Suppressor macrophage treated with lipopolysaccharide for 1 hour (primary cell): ENCODE measurements at places on chromosomes 7 and 10.

DNA sequence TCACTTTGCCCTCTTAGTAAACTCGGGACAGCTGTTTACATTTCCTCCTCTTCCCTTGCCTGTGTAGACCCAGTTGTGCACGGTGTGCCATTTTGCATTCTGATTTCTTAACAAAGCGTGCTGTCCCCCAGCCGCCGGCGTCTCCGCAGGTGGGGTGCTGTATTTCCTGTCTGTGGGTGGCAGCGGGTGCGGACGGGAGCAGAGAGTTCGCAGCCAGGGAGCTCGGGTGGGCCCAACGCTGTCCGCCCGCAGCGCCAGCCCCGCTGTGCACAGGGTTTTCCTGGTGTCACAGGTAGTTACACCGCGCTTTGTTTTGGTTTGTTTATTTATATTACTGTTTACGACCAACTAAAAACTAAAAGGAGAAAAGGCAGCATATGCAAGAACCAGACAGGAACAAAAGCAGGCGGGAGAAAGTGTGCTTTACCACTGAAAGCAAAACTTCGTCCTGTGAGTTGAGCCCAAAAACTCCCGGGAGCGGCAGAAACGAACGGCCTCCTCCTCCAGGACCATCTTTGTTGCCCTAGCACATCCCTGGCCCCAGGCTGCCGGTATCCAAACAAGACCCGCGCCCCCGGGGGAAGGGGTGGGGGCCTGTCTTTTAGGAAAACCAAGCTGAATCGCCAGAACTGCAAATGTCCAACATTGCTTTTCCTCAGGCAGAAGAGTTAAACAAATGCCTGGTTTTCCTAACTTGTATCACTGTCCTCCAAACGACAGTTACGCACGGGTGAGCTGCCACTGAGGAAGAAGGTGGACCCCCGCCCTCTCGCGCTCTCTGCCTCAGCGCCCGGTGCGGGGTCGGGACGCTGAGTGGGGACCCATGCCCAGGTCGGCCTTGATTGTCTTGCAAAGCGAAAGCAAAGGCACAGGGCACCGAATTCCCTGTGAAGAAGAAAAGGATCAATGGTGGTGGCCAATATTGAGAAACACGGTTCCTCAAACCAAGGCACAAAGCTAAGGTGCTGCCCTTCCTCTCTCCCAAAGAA lies 45.9 kb upstream of the DRGX start:
- no peak for DNase-seq

- peak; percentile 83 for DNase-seq
Observed at GRCh38 chr7:127392182-127392565, 334 bp downstream of the ZNF800 start.

DNA sequence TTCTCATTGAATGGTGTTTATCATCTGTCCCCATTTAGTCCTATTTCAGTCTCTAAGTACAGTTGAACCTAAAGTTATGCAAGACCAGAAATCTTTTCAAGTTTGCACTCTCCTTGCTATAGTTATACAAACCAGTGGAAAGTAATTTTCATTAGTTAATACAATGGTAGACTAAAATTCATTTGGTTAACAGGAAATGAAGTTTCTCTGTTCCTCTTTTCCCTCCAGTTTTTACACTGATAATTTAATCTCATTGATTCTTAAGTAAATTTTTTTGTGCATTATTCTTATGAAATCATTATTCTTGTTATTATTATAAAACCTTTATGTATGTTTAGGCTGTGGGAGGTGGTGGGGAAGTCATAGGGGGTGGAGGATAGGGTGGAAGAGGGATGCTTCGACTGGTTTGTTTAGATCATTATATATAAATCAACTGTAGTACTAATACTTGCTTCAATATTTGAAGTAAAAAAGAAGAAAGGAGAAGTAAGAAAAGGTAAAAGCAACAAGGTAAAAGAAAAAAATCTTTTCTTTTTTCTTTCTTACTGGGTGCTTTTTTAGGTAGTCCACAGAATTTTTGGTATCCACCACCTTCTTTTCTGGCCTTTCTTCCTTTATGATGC lies 104.1 kb downstream of the GPR85 start:
- no peak for DNase-seq

DNA sequence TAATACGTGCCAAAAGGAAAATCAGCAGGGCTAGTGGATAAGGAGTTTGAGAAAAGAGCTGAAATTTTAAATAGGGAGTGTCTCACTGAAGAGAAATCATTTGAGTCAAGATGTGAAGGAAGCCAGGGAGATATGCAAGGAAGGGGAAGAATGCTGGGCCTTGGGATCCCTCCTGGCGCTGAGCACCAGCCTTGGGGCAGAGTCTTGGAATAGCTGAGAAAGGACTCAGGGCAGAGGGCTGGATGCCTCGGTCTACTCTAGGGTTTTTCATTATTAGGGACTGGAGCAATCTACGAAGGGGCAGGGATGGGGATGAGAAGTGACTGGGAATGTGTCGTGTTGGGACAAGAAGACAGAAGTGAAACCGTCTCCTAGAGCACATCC lies 484 bp downstream of the ZWINT start:
- no peak for DNase-seq

DNA sequence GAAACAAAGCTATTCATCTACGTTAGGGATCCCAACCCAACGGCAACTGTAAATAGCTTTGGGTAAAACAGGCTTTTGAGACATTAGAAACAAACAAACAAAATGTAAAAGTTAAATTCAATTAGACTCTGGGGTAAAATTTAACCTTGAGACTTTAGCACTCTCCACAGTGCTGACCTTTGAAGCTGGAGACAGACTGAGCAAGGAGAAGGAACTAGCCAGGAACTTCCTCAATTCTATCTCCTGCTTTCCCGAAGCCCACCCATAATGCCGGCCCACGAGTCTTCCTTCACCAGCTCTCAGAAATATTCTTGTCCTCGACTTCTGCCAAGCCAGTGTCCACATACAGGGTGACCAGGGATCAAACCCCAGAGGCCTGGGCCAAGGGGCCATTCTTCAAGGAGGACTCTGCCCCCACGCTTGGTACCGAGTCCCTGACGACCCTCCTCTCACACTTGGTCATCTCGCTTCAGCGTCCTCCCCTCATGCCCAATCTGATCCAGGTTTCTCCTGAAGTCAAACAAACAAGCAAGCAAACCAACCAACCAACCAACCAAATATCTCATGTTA lies 114.1 kb downstream of the HIPK2 start:
- DNase-seq = peak; percentile 26

DNA sequence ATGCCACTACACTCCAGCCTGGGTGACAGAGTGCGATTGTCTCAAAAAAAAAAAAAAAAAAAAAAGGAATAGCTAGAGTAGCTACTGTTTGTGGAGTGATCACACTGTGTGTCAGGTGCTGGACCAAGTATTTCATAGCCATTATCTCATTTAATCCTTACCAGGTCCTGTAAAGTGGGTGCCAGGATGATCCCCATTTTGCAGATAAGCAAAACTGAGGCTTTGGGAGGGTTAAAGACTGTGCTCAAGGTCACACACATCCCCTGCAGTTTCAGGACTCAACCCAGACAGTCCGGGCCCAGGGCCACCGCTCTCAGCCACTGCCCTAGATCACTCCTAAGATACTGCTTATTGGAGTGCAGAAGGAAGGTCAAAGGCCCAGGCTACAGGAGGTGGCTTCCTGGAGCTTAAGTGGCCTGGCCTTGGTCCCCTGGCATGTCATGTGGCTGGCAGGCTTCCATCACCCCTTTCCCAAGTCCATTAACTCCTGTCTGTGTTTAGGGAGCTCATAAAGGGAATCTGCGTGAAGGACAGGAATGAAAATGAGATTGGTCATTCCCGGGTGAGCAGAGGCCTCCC lies 12.4 kb upstream of the WBP1L start:
- no peak for DNase-seq

DNA sequence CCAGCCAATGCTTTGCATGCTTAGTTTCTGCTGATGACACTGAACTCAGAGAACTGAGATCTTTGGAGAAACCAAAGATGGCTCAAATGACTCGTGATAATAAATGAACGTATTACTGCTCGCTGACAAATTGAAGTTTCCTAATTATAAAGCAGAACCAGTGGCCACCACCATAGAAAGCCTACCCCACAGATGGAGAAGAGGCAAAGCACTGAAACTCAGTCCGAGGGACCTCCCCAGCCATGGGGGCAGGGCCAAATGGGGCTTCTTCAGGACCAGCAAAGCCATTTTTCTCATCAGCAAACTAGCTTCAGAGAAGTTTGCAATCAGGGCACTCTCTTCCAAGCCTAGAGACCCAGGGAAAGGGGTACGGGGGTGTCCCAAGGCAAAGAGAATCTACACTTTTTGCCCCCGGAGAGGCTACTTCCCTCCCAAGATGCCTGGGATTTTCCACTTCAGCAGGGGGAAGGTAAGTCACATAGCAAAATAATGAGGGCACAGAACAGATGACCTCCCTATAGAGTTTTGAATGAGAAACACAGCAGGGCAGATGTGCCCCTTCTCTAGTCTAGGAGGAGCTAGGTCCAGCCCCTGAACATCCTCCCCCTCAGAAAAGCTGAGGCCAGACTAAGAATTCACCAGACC lies 4.3 kb upstream of the IL6 start:
- DNase-seq = peak; percentile 90

GRCh38 chr7:129222064-129222463 lies 2.8 kb upstream of the AHCYL2 start:
- peak; percentile 35 for DNase-seq

GRCh38 chr10:120402147-120402766 lies 54.8 kb upstream of the PLPP4 start:
- no peak for DNase-seq
